ENCODE measurements at places on chromosomes 13 and 19. TPM values are rescaled to one million over a fixed set of nuclear protein-coding genes. Genes with fewer than 3 reads are reported as not detected.
A peak's percentile ranks its signal among the peaks of the same experiment; 100 is the strongest.

GRCh38 chr19:3479834-3480215, 500 bp downstream of the SMIM24 start:
- DNase-seq: no peak

- no peak for DNase-seq
These were observed 4.7 kb upstream of the CBLC start for GRCh38 chr19:44772959-44773358.

RNF225 gene
- 1.2 TPM for total RNA-seq

ZNF837 gene
- 3.2 TPM for total RNA-seq

CGB7 gene
- 5.4 TPM for total RNA-seq

IL27RA gene
- 18.3 TPM for total RNA-seq

DNA sequence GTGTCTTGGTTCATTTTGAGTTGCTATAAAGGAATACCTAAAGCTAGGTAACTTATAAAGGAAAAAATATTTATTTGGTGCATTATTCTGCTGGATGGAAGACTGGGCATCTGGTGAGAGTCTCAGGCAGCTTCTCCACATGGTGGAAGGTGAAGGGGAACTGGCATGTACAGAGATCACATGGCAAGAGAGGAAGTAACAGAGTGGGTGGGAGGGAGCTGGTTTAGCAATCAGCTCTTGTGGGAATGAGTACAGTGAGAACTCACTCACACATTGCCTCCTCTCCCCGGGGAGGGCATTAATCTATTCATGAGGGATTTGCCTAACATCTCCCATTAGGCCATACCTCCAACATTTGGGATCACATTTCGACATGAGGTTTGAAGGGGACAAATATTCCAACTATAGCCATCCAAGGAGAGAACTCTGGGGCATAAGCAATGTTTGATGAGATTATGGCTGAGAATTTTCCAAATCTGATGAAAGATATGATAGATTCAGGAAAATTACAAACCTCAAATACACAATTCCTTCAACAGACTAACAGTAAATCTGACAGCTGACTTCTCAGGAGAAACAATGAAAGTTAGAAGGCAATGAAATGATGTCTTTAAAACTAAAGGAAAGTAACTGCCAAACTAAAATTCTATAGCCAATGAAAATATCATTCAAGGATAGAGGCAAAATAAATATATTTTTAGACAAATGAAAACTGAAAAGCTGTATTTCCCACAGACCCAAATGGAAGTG, 52.5 kb downstream of the MTUS2 start:
- no peak for DNase-seq

ZNF506 gene
- total RNA-seq: 0.42 TPM

- no peak for DNase-seq
These were observed 6.0 kb downstream of the TMIGD2 start for GRCh38 chr19:4295972-4296771.

- no peak for DNase-seq
These were observed 1.8 kb downstream of the MAB21L1 start for GRCh38 chr13:35474496-35475211.

SMG9 gene
- total RNA-seq: 80.2 TPM

GPR12 gene
- total RNA-seq: not detected

DNA sequence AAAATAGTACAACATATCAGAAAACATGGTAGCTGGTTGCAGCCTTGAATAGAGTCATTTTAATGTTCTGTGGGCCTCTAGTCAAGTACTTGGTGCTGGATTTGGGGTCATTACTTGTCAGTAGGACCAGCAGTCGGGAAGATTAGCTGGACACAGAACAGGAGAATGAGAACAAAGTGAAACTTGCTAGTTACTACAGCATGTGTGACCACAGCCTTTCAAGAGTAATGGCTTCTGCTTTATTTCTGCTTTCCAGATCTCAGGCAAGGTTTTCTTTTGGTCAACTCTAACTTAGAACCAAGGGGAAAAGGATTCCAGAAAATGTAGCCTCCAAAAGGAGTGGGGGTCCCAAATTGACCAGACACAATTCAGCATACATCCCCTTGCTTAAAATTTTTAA, 17.1 kb upstream of the VWA8 start:
- DNase-seq: no peak

- DNase-seq: no peak
These were observed 33.4 kb downstream of the PEPD start for GRCh38 chr19:33487901-33488800.

ATP7B gene
- 10.3 TPM for total RNA-seq

KLK12 gene
- not detected for total RNA-seq

GRCh38 chr19:35869327-35870123, 1.2 kb downstream of the APLP1 start:
- DNase-seq: peak; percentile 89

- no peak for DNase-seq
These were observed 1.6 kb downstream of the CCL25 start for GRCh38 chr19:8054169-8054568.

DNA sequence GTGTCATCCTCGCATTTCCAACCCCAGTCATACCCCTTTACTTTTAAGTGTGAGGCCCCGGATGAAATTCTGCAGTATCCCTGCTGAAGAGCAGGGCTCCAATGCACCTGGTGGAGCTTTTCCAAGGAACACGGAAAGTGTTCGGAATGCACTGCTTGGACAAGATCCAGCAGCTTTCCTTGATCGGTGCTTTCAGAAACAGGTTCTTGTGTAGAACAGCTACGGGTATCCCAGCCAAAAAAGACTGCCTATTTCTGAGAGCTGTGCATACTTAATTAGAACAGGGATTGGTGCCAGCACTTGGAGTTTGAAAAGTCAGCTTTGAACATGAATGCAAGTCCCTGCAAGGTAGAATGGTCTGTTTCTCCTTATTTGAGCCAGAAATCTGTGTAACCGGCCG, 87.2 kb upstream of the C1QTNF9B start:
- DNase-seq: no peak

BRSK1 gene
- total RNA-seq: 33.3 TPM

GRCh38 chr13:28041501-28041900, 53.0 kb upstream of the URAD start:
- no peak for DNase-seq

OR7A5 gene
- total RNA-seq: not detected

DNA sequence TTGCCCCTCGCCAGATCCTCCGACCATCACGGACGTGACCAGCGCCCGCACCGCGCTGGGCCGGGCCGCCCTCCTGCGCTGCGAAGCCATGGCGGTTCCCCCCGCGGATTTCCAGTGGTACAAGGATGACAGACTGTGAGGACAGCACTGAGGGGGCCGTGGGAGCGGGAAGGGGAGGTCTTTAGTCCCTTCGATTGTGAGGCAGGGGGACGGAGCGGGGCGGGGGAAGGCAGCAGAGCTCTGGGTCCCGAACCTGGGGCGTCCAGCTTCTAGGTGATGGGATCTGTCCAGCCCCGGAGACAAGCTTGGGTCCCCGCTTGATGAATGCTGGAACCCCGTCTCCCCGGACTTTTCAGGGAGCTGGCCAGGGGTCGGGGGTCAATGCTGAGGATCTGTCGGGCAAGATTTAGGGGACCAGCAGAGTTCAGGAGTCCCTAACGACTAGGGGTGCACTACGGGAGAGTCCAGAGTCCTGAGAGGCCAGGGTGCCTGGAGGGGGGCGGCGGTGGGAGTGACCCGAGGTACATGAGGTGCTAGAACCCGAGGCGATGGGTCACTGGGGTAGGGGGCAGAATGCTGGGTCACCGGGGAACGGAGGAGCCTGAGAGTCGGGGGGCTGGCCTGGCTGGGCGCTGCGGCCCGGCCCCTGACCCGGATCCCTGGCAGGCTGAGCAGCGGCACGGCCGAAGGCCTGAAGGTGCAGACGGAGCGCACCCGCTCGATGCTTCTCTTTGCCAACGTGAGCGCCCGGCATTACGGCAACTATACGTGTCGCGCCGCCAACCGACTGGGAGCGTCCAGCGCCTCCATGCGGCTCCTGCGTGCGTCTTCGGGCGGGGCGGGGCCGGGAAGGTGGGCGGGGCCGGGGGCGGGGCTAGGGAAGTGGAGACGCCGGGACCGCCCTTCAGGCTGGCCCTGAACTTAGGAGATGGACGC, 14.6 kb downstream of the VSIG10L start:
- no peak for DNase-seq

PEX11G gene
- 6.4 TPM for total RNA-seq

RDH8 gene
- total RNA-seq: not detected

HSH2D gene
- 21.4 TPM for total RNA-seq

GRCh38 chr13:73984949-73985691, 149.1 kb downstream of the KLF12 start:
- DNase-seq: no peak

GRCh38 chr13:30847650-30848307, 58.3 kb upstream of the MEDAG start:
- no peak for DNase-seq

NKPD1 gene
- total RNA-seq: 0.64 TPM

GRCh38 chr13:70162141-70162540, 53.9 kb upstream of the KLHL1 start:
- DNase-seq: no peak

DNA sequence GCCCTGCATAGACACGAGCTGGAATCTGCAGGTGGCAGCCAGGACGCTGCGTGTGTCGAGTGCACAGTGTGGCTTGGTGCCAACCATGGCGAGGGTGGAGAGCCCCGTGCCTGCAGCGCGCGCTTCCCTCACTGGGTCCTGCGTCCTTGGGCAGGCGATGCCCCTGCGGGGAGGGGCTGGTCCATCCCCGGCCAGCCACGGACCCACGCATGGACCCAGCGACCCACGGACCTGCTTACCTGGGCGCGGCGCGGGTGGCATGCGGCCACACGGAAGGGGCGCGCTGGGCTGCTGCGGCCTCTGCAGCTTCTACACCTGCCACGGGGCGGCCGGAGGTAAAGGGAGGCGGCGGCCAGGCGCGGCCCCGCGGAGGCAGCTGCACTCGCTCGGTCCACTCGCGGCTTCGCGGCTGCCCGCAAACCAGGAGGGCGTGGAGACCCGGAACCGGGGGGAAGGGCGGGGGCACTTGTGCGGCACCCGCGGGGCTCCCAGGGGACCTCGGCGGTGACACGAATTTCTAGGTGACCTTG, 569 bp upstream of the MCF2L start:
- no peak for DNase-seq

CCDC70 gene
- total RNA-seq: not detected

All from HCT116 (cell line).